ENCODE measurements at places on chromosomes 2 and 18. TPM values are rescaled to one million over a fixed set of nuclear protein-coding genes. Genes with fewer than 3 reads are reported as not detected.

MAP4K4 gene
- total RNA-seq: 206 TPM

ANKRD53 gene
- total RNA-seq: 0.83 TPM

SLC9A4 gene
- total RNA-seq: not detected

TTR gene
- total RNA-seq: not detected

Measured in smooth muscle cell of trachea (primary cell).